ENCODE measurements at places on chromosomes 13 and 19.

DNA sequence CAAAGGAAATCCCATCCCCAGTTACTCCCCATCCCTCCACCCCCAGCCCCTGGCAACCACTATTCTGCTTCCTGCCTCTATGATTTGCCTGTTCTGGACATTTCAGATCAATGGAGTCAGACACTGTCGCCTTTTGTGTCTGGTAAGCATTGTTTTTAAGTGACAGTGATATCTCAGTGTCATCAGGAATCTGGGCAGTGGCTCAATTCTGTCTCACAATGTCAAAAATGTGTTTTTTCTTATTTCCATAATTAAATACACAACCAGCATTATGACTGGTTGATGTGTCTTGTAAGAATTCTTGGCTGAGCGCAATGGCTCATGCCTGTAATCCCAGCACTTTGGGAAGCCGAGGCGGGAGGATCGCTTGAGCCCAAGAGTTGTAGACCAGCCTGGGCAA lies 20.2 kb upstream of the PGLS start:
- DNase-seq = no peak

DNA sequence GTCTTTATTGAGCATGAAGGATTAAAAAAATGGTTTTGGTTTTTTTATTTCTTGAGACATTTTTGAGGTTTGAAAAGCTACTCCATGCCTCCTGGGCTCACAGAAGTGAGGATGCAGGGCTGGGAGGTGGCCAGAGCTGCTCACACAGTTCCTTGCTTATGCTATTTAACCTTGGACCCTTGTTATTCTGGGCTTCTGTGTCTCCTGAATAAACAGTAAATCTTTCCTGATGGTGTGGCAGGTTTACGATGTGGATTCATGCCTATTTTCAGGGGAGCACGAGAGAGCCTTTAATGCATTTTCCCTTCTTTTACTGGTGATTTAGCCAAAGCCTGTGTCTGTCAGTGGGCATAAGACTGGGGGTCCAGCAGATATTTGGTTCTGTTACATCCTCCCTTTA lies 34.3 kb upstream of the PCDH8 start:
- no peak for DNase-seq

- DNase-seq = no peak
Measured at GRCh38 chr13:113990321-113990837, 16.5 kb upstream of the C13orf46 start.

DNA sequence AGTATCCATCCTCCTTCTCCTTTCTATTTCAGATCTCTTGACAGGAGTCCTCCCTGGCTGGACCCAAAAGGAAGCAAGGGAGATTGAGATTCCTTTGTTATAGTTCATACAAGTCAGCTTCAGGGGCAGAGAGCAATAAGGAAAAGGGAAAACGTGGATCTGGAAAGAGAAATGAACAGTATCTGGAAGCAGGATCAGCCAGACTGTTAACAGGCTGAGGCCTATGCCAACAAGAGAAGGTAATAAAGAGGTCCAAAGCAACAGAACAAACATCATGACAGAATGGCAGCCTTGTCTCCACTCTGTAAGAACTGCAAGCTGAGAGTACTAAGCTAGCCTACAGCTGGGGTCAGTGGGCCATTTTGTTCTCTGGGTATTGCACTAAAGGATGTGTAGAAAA lies 64.5 kb downstream of the RAP2A start:
- no peak for DNase-seq

DNA sequence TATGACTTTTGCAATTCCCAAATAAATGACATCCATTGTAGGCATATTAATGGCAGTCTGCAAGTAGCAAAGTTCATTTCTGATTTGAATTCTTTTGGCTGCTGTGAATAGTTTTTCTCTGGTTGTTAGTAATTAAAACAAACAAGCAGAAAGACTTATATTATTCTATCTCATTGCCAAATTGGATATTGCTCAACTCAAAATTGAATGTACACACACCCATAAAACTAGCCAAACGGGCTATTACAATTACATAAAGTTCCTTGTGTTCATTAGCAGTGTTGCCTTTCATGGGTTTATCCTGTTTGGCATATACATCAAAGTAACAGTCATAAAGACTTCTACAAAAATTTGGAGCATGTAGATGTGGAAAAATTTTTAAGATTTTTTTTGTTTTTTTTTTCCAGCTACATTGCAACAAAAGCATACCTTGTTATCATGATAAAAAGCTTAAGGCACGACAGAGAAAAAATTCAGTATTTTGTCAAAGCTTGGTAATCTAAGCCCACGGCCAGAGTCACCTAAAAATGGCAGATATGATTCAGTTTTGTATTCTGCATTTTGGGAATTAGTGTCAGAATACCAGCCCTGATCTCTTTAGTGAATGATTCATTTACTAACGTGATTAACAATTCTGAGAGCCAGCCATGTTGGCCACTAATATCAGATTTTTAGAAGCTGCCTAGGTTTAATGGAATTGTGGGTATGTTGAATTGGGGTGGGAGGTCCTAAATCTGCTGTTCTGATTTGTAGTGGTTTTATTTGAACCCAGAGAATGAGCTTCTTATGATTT lies 108.4 kb downstream of the KLF5 start:
- DNase-seq = no peak

- no peak for DNase-seq
Measured at GRCh38 chr13:95035311-95036109, 265.7 kb downstream of the ABCC4 start.

- no peak for DNase-seq
Measured at GRCh38 chr19:48868114-48868886, at the start of gene PLEKHA4. PLEKHA4 (minus strand) TSS chr19:48868617; CDS start chr19:48867620, 997 bp downstream.

DNA sequence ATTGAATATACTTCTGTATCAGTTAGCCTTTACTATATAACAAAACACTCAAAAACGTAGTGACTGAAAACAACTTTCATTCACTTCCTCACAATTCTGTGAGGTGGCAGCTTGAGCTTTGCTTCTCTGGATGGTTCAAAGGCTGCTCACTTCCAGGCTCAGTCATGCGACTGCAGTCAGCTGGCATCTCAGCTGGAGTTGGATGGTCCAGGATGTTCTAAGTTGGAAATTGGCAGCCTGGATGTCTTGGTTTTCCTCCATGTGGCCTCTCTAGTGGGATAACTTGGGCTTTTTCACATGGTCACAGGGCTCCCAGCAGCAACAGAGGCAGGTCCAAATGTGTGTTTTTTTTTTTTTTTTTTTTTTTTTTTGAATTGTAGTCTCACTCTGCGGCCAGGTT lies 204.4 kb downstream of the LACC1 start:
- no peak for DNase-seq

DNA sequence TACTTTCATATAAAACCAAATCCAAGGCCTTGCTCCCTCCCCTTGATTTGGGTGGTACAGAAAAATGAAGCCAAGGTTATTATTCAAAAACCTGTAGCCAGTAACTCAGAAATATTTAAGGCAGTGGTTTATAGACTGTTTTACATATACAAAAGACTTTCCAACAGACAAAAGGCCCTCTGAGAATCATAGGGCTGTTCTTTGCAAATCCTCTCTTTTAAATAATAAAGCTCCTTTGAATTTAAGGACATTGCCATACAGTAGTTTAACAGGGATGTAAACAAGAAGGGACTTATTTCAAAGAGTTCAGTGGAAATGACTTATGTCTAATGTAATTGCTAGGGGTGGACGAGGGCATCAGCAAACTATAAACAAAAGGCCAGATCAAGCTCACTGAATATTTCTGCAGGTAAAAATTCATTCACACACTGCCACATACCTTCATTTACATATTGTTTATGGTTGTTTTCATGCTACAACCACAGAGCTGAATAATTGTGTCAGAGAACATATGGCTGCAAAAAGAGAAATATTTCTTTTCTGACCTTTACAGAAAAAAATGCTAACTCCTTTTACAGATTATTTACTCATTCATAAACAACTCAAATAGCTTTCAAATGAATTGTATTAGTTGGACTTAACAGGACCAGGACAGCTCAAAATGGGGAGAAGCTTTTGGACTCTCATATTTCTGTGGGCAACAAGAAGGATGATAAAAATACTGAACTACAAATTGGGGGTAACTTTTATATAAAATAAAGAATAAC lies 665.6 kb downstream of the SLITRK1 start:
- no peak for DNase-seq

- DNase-seq = no peak
Measured at GRCh38 chr13:46134961-46135522, 30.2 kb upstream of the CPB2 start.

GRCh38 chr13:92649140-92649813 lies 577.3 kb upstream of the GPC6 start:
- DNase-seq = no peak

GRCh38 chr13:84528408-84529070 lies 646.3 kb upstream of the SLITRK1 start:
- DNase-seq = no peak

DNA sequence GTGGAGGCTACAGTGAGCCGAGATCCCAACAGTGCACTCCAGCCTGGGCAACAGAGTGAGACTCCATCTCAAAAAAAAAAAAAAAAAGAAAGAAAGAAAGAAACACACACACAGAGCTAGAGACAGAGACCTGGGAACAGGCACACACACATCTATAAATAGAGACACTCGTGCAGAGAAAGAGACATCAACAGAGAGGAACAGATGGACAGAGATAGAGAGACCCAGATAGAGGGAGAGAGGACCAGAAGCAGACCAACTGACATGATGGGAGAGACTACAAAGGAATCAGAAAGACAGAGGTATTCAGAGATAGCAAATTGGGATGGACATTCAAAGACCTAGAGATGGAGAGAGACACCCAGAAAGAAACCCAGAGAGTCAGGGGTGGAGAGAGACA lies 2.1 kb upstream of the CA11 start:
- DNase-seq = no peak

GRCh38 chr13:62653371-62653770 lies 1237.7 kb upstream of the PCDH20 start:
- DNase-seq = no peak

GRCh38 chr13:110238818-110239195 lies 68.2 kb downstream of the COL4A1 start:
- no peak for DNase-seq

- DNase-seq = no peak
Measured at GRCh38 chr19:53157626-53158025, 1.2 kb downstream of the ZNF347 start.

GRCh38 chr13:63044589-63045313 lies 1629.1 kb upstream of the PCDH20 start:
- no peak for DNase-seq

DNA sequence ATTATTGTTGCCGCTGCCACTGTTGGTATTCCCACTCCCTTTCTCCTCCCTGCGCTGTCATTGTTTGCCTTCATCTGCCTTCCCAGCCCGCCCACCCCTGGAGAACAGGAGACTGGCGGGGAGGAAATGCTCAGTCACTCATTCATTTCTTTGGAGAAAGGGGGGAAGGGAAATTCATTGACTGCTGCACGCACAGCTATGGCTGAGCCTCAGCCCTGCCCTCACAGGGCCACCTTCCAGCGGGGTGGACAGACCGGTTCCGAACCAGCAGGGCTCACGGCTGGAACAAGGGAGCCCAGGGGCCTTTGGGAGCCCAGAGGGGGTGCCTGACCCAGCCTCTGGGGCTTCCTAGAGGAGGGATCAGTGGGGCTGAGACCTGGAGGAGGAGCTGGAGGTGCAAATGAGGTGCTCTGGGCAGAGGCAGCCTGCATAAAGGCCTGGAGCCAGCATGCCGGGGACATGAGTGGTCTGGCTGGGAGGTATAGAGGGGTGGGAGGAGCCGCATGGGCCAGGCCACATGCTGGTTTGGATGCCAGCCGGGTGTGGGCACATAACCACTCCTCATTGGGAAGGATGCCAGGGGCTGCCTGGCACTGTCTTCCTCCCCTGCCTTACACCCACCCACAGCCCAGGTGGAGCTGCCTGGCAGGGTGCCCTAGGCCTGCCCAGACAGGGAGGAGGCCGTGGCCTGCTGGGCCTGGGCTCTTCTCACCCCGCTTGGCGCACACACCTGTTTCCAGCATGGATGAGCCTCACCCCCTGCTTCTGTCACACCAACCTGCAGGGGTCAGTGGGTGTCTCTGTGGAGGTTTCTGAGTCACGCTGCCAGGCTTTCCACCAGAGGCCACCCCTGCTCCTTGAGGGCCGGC lies 26.8 kb downstream of the PPP5C start:
- DNase-seq = no peak

DNA sequence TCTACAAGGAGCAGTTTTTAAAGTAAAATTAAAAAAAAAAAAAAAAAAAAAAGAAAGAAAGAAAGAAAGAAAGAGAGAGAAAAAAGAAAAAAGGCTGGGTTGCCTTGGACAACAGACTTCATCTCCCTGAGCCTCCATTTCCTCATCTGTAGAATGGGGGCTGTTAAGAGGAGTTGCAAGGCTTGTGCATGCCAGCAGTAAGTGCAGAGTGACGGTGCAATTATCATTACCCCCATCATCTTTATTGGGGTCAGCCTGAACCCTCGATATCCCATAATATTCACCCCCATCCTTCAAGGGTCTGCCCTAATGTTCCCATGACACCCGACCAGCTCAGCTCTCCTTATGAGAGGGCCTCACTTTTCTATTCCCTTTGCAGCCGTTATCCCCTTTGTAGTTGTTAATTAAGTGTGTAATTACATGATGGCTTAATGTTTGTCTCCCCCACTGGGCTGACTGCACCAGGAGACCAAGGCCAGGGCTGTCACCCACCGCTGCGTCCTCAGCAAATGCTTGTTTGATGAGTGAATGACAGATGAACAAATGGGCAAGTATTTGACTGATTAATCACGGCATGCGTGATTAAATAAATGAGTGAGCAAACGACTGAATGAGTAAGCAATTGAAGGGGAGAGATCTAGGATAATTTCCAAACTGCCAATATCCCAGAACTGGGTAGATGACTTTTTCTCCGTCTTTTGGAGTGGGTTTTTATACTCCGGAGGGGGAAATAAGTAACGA lies 10.1 kb downstream of the FOSB start:
- peak; percentile 35 for DNase-seq

- no peak for DNase-seq
Measured at GRCh38 chr13:77760893-77761292, 63.4 kb downstream of the SLAIN1 start.

DNA sequence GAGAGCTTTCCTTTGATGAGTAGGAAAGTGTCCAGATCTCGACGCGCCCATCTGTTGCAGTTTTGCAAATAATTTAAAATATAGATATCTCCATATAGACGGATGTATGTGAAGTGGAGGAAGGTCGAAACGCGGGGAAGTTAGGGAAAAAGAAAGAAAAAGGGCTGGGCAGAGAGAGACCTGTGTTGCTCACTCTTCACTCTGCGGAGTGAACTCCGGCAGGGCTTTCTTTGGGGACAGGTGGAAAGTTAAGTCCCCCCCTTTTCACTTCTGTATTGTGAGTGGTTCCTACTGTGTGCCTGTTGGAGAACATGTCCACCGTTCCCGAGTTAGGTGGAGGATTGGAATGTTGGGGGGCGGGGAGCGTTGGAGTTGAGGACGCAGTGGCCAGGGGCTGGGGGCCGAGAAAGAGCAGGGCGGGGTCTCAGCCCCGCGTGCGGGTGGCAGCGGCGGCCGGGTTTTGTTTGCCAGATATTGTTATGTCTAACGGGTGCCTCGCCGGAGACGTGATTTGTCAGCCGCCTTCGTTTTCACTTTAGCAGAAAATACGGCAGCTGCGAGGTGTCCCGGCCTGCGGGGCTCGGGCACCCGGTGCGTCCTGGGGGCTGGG lies 145.1 kb upstream of the ZNF536 start:
- DNase-seq = no peak

DNA sequence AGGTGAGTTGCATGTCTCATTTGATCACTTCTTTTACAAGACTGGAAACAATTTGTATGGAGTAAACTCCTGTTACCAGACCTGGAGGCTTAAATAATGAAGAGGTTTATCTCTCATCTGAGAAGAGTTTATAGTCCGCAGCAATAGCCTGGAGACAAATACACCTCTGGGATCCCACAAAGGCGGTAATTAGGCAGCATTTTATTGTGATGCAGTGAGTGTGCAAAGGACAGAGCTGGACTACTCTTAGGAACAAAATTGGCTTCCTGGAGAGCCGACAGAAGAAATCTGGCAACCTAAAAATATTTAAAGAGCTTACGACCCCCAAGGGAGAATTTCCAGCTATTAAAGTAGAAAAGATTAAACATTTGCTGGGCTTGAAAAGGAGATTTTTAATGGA lies 11.8 kb upstream of the KATNAL1 start:
- no peak for DNase-seq
